ENCODE measurements at places on chromosomes 3 and 15.

DNA sequence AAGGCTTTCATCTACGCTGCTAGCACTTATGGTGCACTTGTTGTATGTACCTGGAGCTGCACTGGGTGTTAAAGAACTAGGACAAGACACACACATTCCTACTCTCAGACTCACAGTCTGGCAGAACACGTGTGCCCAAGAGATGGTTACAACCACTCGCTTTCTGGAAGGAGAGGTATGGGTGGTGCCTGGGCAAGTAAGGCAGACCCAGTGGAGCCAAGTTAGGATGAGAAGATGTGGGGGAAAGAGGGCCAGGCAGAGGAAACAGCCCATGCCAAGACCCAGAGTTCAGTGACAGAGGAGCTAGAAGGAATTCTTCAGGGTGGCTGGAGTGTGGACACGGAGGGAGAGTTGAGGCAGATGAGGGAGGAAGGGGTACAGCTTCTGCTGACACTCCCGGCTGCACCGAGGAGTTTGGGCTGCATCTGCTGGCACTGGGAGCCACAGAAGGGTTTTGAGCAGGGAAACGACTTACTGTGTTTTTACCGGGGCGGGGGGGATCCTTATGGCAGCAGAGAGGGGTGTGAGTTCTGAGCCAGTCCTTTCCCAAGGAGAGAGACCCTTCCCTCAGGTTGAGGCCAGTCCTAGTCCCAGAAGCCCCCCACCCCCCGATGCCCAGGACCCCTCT is 59.0 kb downstream of the GRIP2 start:
- no peak for DNase-seq

DNA sequence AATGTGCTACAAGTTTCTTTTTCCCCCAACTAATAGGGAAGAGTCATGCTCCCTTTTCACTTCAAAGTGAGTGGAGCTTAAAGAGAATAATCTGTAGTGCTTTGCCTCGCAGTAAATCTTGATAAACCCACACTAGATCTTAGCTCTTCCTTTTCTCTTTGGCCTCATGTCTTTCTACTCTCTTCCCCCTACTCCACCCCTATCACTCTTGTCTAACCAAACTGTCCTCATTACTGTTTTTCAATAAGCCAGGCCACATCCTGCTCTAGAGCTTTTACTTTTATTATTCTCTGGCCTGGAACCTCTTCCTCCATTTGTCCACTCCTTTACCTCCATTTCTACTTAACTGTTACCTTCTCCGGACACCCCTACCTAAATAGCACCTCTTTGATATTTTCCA is 291.0 kb upstream of the SATB1 start:
- DNase-seq: no peak

GRCh38 chr15:101115786-101116680 is 135.8 kb downstream of the CHSY1 start:
- no peak for DNase-seq

DNA sequence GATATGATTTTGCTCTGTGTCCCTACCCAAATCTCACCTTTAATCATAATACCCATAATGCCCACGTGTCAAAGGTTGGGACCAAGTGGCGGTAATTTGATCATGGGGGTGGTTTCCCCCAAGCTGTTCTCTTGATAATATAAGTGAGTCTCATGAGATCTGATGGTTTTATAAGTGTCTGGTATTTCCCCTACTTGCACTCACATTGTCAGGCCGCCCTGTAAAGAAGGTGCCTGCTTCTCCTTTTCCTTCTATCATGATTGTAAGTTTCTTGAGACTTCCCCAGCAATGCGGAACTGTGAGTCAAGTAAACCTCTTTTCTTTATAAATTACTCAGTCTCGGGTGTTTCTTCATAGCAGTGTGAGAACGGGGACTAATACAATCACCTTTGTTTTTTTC is 279.8 kb downstream of the ARPP21 start:
- DNase-seq: no peak

DNA sequence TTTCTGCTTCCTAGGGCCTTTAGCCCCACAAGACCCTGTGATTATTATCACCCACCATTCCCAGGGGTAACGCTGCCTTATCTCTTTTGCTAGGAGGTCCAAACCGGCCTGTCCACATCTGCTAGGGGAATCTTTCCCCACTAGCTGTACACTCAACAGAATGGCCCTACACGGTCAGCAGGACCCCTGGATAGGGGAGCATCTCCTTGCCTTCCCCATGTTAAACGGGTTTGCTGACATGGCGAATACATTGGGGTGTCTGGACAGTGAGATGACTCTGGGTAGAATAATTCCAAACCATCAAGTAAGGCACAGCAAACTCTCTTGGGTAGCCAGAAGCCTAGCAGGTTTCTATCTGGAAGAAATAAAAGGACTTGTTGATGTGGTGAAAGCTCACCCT is 702 bp downstream of the TRAIP start:
- DNase-seq: no peak

DNA sequence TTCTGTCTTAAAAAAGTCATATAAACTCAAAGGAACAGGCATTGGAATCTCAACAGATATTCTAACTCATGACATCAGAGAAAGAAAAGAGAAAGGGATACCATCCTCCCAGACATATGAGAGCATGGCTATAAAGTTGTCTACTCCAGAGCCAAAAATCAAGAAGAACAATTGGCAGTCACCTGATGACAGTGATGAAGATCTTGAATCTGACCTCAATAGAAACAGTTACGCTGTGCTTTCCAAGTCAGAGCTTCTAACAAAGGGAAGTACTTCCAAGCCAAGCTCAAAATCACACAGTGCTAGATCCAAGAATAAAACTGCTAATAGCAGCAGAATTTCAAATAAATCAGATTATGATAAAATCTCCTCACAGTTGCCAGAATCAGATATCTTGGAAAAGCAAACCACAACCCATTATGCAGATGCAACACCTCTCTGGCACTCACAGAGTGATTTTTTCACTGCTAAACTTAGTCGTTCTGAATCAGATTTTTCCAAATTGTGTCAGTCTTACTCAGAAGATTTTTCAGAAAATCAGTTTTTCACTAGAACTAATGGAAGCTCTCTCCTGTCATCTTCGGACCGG is 35.9 kb downstream of the UNC13C start:
- DNase-seq: no peak

GRCh38 chr15:69953816-69954215 is 143.9 kb downstream of the TLE3 start:
- DNase-seq: no peak

DNA sequence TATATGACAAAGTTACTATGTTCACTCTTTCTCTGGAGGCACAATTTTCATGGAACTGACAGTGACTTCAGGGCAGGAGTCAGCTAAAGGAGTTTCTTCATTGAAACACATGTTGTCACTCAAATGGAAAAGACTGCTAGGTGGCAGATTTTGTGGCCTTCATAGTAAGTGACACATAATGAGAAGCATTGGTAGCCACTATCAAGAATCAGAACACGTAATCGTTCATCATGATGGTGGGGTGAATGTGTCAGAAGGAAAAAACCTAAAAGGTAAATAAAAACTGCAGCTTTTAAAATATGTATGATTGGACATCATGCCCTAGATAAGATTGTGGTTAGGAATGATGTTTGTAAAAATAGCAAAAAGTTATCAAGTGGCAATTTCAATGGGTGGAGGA is 1491.0 kb downstream of the SI start:
- no peak for DNase-seq

- DNase-seq: no peak
Observed at GRCh38 chr3:13824521-13825310, 55.2 kb downstream of the WNT7A start.

- no peak for DNase-seq
Observed at GRCh38 chr3:30269751-30270445, 336.5 kb upstream of the TGFBR2 start.

GRCh38 chr3:58051196-58051595 is 43.0 kb downstream of the FLNB start:
- DNase-seq: no peak

DNA sequence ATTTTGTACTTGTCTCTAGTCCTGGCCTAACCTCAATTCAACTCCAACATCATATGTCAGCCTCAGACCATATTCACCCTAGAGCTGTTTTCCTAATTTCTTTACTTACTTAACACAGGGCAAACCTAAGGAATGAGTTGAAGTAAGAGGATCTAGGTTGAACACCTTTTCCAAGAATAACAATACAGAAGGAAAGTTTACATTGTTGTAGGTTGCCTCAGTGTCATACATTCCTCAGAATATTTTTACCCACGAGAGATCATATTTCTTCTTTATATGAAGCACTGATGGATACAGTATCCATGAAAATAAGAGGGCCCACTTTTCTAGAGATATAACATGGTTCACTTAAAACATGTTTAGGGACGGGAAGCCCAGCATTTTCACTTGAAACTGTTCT is 369.5 kb downstream of the CNTN6 start:
- no peak for DNase-seq

GRCh38 chr15:73985101-73985873 is 6.8 kb downstream of the STOML1 start:
- DNase-seq: no peak

- no peak for DNase-seq
Observed at GRCh38 chr3:58015520-58015915, 7.3 kb downstream of the FLNB start.

DNA sequence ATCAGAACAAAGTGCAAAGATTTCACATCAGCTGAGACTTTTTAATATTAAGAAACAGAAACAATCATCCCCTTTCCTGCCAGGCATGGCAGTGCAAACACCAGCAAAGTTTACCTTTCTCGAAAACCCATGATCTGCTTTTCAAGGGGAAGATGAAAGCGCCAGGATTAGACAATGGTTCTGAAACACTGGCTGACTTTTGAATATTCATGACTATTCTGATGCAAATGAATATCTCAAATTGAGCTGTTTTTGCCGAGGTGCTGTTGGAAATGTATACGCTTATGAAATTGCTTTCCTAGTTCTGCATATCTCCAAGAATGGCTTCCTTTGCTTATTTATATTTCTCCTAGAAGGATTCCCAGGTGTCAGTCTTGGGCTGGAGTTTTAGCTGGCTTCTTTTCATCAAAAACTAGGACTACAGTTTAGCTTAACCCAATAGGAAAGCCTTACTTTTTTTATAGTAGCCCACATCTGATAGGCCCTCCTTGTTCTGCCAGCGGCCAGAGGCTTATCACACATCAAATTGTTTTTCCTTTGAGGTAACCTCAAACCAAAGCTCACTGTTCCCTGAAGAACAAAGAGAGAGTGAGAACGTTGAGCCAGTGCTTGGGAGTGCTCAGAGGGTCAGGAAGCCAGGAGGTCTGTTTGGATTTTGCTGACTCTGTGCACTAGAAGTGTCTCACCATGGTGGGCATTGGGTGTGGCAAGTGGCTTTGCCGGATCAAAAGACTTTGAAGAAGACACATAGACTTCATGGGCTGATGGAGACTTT is 74.0 kb upstream of the PLCL2 start:
- DNase-seq: no peak

DNA sequence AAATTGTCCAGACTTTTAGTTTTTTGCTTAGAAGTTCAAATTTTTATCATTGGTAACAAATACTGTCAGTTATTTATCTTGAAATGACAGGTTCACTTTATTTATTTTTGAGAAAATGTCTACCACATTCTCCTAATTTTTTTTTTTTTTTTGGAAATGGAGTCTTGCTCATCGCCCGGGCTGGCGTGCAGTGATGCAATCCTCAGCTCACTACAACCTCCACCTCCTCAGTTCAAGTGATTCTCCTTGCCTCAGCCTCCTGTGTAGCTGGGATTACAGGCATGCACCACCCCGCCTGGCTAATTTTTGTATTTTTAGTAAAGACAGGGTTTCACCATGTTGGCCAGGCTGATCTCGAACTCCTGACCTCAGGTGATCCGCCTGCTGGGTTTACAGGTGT is 16.1 kb upstream of the EBLN2 start:
- DNase-seq: no peak

DNA sequence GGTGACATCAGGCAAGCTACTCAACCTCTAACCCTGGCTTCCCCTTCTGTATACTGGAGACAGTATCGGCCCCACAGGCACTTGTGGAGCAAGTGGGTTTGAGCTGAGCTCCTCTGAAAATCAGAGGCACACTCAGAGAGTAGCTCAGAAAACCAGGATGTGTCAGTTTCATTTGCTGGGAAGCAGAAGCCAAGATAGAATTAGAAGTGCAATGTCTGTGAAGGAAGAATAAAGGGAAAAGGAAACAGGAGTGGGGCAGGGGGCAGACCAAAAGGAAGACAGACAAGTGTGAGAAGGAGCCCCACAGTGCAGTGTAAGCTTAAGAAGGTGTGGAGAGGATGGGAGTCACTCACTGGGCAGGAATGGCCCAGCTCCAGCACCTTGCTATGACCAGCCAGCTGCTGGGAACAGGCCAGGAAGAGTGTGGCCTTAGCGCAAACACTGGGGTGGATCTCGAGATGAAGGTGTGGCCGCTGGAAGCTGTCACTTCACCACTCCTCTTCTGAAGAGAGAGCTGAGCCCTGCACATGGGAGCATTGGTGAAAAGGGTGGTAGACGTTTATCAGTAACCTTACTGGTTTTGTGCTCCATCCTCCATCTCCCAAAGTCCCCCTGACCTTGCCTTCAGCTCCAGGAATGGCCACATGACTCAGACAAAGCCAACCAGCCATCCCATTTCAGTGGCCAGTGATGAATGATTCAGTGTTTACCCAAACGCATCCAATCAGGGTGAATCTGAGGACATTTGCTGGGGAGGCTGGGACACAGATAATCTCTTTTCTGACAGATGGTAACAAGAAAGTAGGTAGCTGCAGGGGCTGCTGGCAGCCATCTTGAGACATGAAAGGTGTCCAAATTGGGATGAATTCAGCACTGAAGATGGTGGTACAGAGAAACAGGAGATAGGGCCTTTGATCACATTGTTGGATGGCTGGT is 108.4 kb downstream of the SHQ1 start:
- no peak for DNase-seq

Data from NCI-H2081 (cell line).